Suprapubic skin (tissue), 4 donors: ENCODE measurements at places on chromosomes 2 and 18.
A peak's percentile ranks its signal among the peaks of the same experiment; 100 is the strongest.

DNA sequence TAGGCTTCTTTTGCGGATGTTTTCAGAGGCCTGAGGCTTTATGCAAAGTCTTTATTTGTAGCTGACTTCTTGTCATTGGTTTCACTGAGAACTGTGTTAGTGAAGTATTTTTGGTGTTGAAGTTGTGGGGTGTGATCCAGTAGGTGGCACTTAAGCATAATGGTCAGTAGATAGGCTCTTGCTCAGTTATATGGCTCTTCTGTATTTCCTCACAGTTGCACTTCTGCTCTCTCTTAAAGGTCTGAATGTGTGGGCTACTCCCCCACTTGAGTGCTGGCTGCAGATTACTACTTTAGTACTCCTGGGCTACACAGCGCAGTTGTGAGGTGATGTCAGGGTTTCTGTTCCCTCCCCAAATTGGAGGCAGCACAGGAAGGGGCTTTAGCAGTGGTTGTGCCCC is 133.8 kb upstream of the SCN7A start:
- no peak for DNase-seq

DNA sequence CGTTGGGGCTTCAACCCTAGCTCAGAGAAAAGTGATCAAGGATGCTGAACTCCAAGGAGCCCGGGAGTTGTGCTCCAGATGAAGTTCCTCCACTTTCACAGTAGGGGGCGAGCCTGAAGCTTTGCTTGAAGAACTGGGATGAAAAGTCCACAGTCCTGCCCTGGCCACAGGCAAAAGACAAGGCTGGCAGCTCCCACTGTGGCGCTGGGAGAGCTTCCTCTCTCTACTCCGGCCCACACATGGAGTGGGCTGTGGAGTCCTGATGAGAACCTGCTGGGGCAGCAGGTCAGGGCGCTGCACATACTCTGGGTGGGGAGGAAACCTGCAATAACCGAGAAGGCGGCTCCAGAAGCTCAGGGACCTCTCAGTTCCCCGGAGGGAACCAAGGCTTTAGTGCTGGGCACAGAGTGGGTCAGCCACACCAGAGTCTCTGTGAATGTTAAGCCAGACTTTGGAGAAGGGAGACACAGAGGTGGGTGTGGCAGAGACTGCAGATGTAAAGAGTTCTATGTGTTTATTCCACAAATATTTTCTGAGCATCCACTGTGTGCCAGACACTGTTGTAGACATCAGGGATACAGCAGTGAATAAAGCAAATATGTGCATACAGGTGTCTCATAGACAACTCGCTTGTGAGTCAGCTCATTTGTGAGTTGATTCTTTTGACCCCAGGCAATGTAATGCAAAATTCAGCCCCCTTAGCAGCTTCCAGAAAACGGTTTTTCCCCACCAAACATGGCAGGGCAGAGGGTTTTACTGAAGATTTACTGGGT is 48.0 kb upstream of the MRPL33 start:
- no peak for DNase-seq

DNA sequence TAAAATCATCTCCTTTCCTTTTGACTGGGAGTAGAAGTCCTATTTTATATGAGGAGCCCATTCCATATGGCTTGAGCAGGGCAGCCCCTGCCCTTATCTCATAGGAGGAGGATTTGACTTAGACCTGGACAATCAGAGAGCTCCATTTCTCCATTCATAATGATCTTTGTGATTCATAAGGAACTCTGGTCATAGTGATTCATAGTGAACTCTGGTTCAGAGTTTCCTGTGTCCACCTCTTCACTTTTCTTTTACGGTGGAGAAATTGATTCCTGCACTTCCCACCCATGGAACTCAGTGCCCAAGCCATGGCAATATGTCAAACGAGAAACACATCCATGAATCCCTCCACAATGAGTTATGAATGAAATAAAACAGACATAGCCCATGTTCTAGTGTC is 12.8 kb upstream of the MYO3B start:
- DNase-seq = no peak

DNA sequence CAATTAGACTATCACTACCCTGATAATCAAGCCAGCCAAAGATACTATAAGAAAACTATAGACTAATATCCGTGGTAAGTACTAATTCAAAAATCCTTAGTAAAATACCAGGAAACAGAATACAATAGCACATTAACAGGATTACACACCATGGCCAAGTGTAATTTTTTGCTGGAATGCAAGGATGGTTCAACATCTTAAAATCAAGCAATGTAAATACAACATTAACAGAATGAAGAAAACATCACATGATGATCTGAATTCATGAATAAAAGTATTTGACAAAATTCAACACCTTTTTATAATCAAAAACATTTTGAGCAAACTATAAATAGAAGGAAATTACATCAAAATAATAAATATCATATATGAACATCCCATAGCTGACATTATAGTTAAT is 350.7 kb upstream of the LRRTM1 start:
- DNase-seq = no peak

- no peak for DNase-seq
These were observed 412.1 kb upstream of the CDH2 start for GRCh38 chr18:28588884-28589549.

DNA sequence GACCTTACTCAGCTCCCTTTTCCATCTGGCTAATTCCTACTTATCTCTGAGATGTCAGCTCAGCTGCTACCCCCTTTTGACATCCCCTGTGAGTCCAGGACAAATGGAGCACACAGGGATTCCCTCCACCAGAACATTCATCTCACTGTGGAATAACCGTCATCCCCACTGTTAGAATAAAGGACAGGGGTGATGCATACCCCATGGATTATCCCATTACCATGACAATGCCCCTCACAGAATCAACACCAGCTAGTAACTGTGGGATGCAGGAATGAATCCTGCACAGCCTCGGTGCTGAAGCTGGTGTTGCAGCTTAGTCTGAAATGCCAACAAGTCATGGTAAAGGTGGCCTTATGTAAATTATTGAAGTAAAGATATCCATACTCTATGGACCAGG is 624.8 kb upstream of the RAB6C start:
- no peak for DNase-seq

DNA sequence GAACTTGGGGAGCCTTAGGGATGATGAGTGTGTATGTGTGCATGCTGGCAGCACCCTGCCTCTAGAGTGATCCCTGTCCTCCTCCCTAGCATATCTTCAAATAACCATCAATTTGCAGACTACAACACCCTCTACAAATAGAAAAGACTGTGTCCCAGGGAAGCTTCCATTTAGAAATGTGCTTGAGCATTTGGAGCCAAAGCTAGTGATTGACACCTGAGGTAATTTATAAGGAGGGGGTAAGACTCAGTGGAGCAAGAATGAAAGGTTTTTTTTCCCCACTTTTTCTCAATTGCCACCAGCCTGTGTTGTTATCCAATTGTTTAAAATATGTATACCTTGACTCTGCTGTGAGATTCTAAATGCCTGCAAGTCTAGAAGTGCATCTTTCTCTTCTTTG is 286.0 kb upstream of the SLC14A2 start:
- no peak for DNase-seq

- DNase-seq = no peak
These were observed 75.3 kb downstream of the SMAD7 start for GRCh38 chr18:48875314-48875941.

DNA sequence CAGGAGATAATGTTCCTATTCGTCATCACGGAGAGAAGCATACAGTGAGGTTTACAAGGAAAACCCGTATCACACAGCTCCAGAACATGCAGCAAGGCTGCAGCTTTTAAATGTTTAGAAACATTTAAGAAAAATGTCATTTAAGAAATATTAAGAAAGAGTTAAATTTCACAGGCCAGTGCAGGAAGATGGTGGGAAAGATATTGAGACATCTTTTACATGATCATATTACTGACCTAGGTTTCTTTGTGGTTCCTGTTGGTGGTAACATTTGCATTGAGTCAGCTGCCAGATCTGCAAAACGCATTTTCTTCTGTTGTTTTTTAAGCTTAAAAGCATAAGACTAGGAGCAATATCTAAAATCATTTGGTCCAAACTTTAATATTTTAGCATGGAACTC is 44.9 kb downstream of the CPO start:
- no peak for DNase-seq

GRCh38 chr2:156430980-156431358 is 5.2 kb upstream of the GPD2 start:
- DNase-seq = no peak

DNA sequence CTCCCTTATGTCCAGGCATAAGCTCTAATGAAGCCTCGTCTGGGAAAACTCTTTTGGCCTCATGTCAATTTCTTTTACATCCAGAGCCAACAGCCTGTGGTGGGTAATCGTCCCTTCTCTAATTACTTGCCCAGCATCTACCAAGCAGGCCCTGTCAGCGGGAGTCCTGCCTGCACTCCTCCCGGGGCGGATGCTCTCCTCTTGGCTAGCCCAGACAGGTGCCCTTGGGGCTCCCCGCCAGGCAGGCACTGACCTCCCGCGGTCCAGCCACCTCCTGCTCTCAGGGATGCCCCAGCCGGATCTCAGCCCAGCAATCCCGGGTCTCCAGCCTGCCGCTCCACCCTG is 74.2 kb downstream of the NCAPH start:
- no peak for DNase-seq

DNA sequence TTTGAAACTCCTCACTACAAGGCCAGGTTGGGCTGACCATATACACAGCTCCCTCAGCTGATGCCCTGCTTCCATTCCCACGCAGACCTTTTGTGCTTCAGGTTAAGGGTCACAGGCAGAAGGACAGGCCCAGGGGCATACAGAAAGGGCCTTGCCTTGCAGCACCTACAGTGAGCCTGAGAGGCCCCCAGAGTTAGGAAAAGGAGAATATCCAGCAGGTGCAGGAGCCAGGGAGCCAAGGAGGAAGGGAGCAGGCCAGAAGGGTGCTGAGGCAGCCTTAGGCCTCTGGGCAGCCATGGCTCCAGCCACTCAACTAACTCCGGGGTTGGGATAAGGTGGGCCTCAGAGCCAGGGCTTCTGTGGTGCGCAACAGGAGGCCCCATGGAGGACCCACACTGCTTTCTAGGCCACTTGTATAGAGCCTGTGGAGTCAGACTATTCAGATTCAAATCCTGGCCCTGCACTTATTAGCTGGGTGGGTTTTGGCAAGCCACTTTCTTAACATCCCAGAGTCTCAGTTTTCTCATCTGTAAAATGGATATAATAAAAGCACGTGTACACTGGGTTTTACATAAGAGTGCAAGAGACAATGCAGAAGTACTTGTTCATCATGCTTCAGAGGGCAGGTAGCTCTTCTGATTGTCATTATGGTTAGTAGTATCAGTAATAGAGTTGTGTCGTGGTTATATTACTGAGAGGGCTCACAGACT is 214.6 kb upstream of the HAAO start:
- peak; percentile 55 for DNase-seq

GRCh38 chr2:143764261-143764660 is 635.0 kb downstream of the ARHGAP15 start:
- DNase-seq = no peak

- DNase-seq = no peak
These were observed 489.6 kb downstream of the PTPRM start for GRCh38 chr18:8056723-8057122.

GRCh38 chr2:108288534-108289106 is at the start of gene SULT1C2:
Gene SULT1C2, plus strand, starts transcription at chr2:108288895. Its CDS starts 4,773 bp downstream, at chr2:108293668.
- DNase-seq = no peak

- DNase-seq = no peak
These were observed 107.6 kb downstream of the FBXO15 start for GRCh38 chr18:74040008-74040407.

GRCh38 chr18:7288544-7288943 is 57.7 kb downstream of the LRRC30 start:
- no peak for DNase-seq

GRCh38 chr2:231819447-231820042 is 33.3 kb downstream of the COPS7B start:
- DNase-seq = no peak

- no peak for DNase-seq
These were observed 62.7 kb upstream of the DOCK10 start for GRCh38 chr2:225104971-225105370.

- peak; percentile 44 for DNase-seq
These were observed 115.7 kb downstream of the GYPC start for GRCh38 chr2:126771501-126772195.

- DNase-seq = no peak
These were observed 222.0 kb downstream of the KCNE4 start for GRCh38 chr2:223273995-223274394.

DNA sequence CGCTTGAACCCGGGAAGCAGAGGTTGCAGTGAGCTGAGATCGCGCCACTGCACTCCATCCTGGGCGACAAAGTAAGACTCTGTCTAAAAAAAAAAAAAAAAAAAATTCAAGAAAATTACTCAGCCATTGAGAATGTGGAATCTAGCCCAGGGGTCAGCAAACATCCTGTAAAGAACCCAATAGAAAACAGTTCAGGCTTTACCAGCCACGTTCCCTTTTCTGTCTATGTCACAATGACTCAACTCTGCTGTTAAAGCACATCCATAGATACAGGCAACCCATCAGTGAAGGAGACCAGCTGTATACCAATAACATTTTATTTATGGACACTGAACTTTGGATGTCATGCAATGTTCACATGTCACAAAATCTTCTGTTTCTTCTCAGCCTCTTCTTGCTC is 435.6 kb upstream of the GYPC start:
- no peak for DNase-seq

GRCh38 chr2:8316356-8316755 is 365.5 kb upstream of the ID2 start:
- no peak for DNase-seq

DNA sequence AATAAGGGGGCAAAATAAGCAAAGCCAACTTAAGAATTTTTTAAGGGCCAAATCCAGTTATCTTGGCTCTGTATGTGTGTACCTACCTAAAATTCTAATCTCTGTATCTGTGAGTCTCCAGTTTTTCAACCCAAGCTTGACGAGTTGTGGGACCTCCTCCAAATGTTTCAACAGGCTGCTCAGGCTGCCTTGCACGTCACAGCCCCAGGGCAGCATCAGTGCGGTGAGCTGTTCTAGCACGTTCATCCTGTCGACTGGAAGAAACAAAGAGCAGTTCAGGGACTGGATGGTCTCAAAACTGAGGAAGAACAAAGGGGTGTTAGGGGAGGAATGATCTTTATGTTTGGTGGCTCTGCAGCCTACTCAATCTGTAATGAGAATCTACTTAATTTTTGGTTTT is 29.4 kb downstream of the NLRC4 start:
- no peak for DNase-seq

DNA sequence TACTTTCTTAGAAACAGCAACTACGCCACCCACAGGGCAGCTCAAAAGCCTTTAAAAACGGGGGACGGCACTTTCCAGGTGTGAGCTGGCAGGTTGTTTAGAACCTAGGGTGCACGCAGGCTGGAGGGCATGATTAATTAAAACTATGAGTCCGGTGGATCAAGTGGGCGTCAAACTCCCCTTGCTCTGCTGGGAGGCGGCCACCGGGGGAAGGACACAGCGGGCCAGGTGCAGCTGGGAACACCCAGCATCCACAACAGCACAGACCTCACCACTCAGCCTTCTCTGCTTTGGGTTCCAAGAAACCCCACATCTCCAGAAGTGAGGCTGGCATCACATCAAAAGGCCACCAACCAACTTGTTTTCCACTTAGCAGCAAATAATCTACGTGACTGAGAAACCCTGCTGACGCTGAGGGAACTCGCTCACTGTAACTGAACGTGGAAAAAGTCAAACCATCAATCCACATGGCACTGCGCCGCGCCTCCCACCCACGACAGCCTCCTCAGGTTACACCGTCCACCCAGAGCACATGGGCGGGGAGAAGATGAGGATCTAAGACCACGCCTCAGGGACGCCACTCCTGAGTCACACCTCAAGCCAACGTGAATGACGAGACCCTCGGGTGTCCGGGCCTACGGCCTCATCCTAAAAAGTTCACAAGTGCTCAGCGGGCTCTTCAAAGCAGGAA is 118.2 kb downstream of the ZNF516 start:
- DNase-seq = peak; percentile 67
